ENCODE measurements at places on chromosomes 12 and 14. TPM values are rescaled to one million over a fixed set of nuclear protein-coding genes. Genes with fewer than 3 reads are reported as not detected.

DNA sequence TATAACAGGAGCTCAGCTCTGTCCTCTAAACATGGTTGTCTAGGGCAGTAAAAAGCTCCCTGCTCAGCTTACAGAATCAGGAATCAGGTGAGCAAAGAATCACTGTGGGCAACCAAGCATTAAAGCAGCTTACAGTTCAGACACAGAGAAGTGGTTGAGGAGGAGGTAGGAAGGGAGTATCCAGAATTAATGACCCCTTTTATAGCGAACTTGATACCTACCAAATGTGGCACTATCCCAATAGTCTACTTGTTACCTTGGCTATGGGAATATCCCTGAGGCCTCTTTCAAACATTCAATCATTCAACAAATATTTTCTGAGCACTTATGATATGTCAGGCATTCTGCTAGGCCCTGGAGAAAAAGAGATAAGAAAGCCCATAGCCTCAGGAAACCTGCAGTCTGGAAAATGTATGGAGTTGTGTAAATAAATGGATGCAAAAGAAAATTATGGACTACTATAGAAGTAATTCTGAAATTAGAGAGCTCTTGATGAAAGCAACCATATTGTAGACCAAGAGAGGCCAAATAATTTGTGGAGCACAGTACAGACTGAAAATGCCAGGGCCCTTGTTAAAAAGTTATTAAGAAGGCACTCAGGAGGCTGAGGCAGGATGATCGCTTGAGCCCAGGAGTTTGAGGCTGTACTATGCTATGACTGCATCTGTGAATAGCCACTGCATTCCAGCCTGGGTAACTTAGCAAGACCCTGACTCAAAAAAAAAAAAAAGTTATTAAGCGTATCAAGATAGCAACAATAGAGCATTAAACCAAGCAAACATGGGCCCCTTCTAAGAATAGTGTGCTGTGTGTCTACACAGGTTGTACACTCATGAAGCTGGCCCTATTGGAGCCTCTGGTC, 134.0 kb upstream of the CPSF6 start:
- DNase-seq, result no peak

DNA sequence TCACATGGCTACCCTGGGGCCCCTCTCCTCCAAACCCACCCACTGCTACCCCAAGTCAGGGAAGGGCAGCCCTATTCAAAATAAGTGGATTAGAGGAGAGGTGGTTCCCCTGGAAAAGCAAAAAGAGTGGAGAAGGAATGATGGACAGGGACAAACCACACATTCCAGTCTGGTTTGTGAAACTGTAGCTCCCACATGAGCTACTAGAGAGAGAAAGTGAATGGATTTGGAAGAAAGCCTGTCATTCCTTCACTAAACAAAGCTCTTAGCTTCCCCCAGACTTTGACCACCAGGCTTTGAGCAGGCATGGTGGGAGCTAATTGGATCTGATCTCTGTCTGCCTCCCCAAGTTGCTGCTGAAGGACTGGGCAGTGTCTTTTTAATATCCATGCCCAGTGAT, 28.0 kb downstream of the CCDC63 start:
- DNase-seq, result no peak

DNA sequence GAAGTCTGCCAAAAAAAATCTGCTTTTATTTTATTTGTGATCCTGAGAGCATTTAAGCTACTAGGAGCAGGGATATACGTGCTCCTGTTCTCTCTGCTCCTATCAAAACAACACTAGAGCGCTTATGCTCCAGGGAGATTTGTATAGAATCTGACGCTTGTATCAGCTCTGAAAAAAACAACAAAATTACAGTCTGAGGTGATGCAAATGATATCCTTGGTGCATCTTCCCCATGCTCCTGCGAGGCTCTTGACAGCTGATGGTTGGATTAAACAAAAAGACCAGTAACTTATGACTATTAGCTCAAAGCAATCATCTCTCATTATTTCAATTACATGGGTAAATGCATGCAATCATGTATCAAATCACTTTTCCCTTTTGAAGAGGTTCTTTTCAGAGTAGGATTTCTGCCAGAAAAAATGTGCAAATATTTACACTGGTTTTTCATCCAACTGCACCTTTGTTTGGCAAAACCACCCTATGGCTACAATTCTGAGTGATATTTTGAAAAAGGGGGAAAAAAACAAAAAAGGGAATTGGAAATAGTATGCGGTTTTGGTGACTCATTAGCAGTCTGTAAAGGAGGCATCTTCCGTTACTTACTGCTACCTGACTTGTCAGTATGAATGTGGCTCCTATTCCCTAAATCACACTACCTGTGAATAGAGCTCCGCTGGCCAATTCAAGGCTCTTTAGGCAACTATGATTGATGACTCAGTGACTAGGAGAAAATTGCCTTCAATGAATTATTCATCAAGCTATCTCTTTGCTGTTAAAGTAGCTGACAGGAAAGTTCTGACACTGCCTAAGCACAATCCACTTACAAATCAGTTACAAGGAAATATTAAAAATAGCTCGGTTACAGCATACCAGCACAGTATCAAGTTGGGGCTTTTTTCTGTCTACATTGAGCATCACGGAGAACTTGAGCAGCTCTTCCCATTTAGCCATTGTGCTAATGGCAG, 450.0 kb downstream of the FOXG1 start:
- no peak for DNase-seq

PRB3 gene
- not detected for total RNA-seq

NUP37 gene
- total RNA-seq, result 8.0 TPM

NGDN gene
- 49.1 TPM for total RNA-seq

GRCh38 chr12:8819666-8819980, 2.8 kb upstream of the A2ML1 start:
- DNase-seq, result no peak

DPPA3 gene
- not detected for total RNA-seq

- peak; percentile 71 for DNase-seq
Observed at GRCh38 chr12:8692573-8692972, 5.2 kb upstream of the RIMKLB start.

ADAMTS20 gene
- total RNA-seq, result 0.47 TPM
